GM12878 (cell line): ENCODE measurements at places on chromosomes 5 and 9.

DNA sequence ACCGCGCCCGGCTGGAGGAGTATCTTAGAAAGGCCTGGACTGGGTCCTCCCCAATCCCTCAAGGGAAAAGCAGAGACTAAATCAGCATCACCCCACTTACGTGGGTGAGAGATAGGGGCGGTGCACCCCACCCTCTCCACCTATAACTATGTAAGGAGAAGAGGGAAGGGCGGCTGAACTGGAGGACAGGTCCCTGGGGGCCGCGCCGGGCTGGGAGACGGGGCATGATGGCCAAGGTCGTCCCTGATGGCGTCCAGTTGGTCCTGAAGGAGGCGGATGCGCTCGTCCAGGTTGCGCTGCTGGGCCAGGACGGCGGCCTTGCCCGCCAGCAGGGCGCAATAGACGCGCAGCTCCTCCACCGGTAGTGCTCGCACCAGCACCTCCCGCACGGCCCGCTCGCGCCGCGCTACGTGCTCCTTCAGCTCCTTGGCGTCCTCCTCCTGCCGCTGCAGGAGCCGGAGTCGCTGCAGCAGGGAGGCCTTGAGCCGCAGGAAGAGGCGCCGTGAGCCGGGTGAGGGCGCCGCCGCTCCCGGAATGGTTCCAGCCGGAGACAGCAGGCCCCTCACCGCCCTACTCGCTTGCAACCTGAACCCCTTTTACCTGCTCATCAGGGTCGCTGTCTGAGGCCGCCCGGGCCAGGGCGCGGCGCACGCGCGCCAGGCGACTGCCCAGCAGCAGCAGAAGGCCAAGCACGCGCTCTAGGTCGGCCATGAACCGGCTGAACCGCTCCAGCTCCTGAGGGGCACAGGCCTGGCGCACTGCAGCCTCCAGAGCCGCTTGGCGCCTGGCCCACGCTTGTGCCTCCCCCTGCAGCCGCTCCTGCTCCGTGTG is 7.6 kb downstream of the SHROOM1 start:
- H3K27ac ChIP-seq, result no peak overlapping the region
- no peak for DNase-seq
- H3K4me1 ChIP-seq, result no peaks in the 10 kb centered on the region; the same call in 1 of the 2 replicates
- H3K4me3 ChIP-seq, result no peak overlapping the region
- no peaks in the 10 kb centered on the region; the same call in 1 of the 2 replicates for H3K27me3 ChIP-seq

DNA sequence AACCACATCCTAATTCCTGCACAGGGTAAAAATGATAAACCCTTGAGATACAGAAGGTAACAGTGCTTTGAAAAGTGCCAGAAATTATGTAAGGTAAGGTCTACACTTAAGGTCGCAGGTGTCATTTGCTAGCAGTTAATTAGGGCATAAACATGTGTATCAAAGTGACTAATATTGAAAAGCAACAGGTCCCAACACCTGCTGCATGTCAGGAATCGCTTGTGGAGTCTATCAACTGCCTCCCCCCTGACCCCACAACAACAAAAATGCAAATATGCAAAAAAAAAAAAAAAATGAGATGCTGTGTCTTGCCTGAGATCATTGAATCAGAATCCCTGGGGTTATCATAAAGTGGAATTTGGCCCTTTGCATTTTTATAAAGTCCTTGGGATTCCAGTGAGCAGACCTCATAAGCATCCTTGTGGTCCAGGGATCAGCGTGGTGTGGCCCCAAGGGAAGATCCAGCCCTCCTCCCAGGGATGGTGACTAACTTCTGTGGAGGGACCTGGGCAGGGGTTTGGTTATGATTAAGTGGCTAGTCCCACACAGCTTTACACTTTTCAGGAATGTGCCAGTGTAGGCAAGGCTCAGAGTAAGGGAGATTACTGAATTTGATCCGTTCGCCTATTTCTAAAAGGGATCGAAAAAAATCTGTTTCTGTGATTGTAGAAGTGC is 92.5 kb upstream of the TNFSF8 start:
- H3K4me1 ChIP-seq, result no peaks in the 10 kb centered on the region
- H3K4me3 ChIP-seq, result no peak overlapping the region
- H3K27me3 ChIP-seq, result peaks cover 5% of the 10 kb centered on the region; the same call in 1 of the 2 replicates
- H3K27ac ChIP-seq, result no peak overlapping the region
- no peak for DNase-seq
- no peaks in the 10 kb centered on the region for H3K36me3 ChIP-seq

DNA sequence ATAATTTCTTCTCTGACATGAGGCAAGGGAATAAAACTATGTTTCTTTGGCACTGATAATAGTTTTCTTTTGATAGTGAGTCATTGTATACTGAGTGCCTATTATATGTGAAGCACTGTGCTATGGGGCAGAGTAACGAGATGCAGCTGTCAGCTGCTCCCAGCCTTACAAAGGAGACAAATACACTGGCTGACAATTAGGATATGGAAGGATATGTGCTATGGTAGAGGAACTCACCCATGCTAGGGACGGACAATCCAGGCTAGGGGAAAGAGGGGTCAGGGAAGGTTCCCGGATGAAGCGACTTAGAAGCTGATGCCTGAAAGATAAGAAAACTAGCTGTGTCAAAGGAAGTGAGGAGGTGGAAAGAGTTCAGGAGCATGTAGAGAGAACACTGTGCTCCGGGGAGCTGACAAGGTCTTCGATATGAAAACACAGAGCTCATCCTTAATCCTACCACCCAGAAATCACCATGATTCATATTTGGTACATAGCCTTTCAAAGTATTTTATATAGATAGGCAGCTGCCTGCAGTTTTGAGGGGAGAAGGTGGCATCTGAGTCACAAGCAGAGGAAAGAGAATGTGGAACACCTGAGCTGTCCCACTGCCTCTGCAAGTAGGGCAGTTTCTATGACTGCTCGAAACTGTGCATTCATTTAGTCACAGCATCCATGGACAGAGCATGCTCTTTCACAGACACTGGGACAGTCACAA is 12.1 kb downstream of the BSPRY start:
- DNase-seq, result no peak
- no peaks in the 10 kb centered on the region for H3K27me3 ChIP-seq
- H3K4me3 ChIP-seq, result no peak overlapping the region
- no peaks in the 10 kb centered on the region for H3K36me3 ChIP-seq
- no peak overlapping the region for H3K27ac ChIP-seq

- H3K27ac ChIP-seq, result no peak overlapping the region
- no peak overlapping the region for H3K4me3 ChIP-seq
- no peak for DNase-seq
- no peaks in the 10 kb centered on the region for H3K4me1 ChIP-seq
Measured at GRCh38 chr9:108443019-108443633, 412.7 kb downstream of the ACTL7B start.

DNA sequence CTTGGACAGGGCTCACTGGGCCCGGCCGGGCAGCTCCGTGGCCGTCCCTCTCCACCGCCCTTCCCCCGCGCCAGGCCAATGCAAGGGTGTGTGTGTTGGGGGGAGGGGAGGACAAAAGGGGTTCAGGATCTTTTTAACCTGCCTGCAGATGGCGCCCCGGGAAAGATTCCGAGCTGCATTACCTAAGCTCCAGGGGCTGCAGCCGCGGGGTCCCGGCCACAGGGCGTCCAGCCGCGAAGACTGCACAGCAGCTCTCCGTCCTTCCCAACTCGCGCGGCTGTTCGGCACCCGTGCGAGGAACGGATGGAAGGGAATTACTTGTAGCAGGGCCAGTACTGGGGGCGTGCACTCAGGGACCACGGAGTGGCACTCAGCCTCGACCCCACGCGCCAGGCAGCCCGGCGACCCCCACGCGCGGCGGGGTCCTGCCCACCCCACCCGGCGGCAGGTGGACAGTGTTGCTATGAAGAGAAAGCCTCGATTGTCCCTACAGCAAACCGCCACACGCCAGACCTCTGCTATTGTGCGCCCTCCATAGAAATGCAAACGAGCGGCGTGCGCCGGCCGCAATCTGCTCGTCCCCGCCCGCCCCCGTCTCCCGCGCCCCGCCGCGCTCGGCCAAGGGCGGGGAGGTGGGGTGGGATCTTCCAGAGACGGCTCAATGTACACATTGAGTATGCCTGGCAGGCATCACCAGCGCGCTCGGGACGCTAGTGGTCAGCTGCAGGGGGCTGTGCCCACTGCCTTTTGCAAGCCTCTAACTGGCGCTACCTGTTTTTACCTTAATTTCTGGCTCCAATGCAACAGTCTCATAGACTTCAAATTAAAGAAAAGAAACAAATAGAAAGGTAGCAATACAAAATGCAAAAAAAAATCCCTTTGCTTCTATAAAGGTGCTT is 796 bp upstream of the GADD45G start:
- no peak for DNase-seq
- peaks cover 8% of the 10 kb centered on the region for H3K27me3 ChIP-seq
- H3K4me3 ChIP-seq, result peak overlapping the region; percentile 45; the same call in 1 of the 2 replicates
- H3K27ac ChIP-seq, result no peak overlapping the region

DNA sequence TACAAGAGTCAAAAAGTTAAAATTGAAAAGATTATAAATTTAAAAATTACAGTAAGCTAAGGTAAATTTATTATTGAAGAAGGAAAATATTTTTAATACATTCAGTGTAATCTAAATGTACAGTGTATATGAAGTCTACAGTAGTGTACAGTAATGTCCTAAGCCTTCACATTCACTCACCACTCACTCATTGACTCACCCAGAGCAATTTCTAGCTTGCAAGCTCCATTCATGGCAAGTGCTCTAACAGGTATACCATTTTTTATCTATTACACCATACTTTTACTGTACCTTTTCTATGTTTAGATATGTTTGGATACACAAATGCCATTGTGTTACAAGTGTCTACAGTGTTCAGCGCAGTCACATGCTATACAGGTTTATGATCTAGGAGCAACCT is 389.7 kb downstream of the RASEF start:
- no peak overlapping the region for H3K4me3 ChIP-seq
- no peak for DNase-seq
- H3K27ac ChIP-seq, result no peak overlapping the region
- no peaks in the 10 kb centered on the region for H3K4me1 ChIP-seq
- H3K27me3 ChIP-seq, result no peaks in the 10 kb centered on the region

DNA sequence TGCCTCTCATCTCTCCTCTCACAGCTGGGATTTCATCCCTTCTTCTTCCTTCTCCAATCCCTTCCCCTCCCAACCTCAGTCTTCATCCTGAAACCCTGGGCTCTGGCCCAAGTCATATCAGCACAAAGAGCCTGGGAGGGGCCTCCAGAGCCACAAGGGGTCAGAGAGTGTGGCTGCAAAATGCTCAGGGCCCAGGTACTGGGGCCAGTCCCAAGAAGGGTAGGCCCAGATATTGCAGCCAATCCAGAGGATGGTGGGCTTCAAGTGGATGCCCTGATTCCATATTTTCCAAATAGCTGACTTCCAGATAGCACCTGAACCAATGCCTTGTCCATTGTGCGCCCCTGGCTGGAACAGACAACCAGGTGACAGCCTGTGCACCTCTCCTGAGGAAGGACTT is 193.9 kb downstream of the MED10 start:
- H3K27ac ChIP-seq, result no peak overlapping the region
- H3K4me3 ChIP-seq, result no peak overlapping the region
- H3K27me3 ChIP-seq, result no peaks in the 10 kb centered on the region
- DNase-seq, result no peak
- H3K4me1 ChIP-seq, result peaks cover 18% of the 10 kb centered on the region
- H3K36me3 ChIP-seq, result no peaks in the 10 kb centered on the region

DNA sequence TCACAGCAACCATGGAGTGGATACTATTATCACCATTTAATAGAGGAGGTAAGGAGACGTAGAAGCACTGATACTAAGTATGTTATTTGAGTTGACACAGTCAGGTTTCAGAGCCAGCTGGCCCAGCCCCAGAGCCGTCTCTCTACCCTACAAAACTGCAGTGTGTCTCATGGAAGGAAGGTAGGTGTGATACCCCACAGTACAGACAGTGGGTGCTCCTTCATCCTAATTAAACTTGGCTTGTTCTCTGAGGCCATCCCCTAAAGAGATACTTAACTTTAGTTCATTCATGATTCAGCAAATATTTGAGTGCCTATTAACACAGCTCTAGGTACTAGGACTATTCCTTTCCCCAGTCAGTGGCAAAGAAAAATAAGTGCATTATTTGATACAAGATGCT is 22.6 kb downstream of the PIP5K1B start:
- H3K27ac ChIP-seq, result no peak overlapping the region
- H3K27me3 ChIP-seq, result no peaks in the 10 kb centered on the region
- H3K4me1 ChIP-seq, result no peaks in the 10 kb centered on the region

GRCh38 chr5:159456261-159456660 is 126.0 kb upstream of the IL12B start:
- H3K27ac ChIP-seq, result peak overlapping the region; percentile 20; the same call in 1 of the 2 replicates
- H3K4me3 ChIP-seq, result no peak overlapping the region
- H3K4me1 ChIP-seq, result peaks cover 58% of the 10 kb centered on the region
- H3K27me3 ChIP-seq, result no peaks in the 10 kb centered on the region
- H3K36me3 ChIP-seq, result no peaks in the 10 kb centered on the region

- H3K4me1 ChIP-seq, result no peaks in the 10 kb centered on the region
- H3K27me3 ChIP-seq, result no peaks in the 10 kb centered on the region
- H3K27ac ChIP-seq, result no peak overlapping the region
- H3K4me3 ChIP-seq, result no peak overlapping the region
- H3K36me3 ChIP-seq, result no peaks in the 10 kb centered on the region
Measured at GRCh38 chr5:6466975-6467567, 18.4 kb downstream of the UBE2QL1 start.

DNA sequence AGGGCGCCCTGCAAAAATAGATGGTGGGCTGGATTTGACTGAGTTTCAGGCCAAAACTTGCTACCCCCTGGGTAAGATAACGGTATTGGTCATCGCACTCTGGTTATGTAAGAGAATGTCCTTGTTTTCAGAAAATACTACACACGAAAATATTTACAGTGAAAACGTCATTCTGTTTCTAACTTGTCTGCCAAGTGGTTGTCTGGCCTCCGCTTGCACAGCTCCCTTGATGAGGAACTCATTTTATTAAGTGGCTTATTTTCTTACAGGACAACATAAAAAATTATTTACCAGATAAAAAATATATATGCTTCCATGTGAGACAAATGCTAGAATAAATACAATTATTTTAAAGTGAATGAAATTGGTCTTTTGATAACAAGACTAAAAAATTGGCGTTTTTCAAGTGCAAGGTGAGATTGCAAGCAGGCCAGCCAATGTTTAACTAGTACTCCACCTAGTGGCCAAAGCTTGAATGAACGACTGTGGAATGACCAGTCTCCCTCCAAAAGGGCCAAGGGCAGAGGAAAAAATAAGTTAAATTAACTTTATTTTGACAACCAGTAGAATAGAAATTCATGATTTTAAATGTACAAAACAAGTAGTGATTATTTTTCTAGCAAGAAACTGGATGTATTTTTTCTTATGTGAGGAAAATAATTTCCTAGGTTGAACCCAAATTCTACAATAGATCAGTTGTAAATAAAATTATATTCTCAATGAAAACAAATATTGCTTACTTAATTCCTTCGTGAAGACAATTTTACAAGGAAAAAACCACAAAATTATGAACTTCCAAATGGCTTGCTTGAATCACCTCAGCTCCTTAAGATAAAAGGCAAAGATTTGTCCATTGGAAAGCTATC is 93.2 kb downstream of the ZFAND5 start:
- H3K27me3 ChIP-seq, result peaks cover 2% of the 10 kb centered on the region; the same call in 1 of the 2 replicates
- H3K4me1 ChIP-seq, result peaks cover 3% of the 10 kb centered on the region; the same call in 1 of the 2 replicates
- no peaks in the 10 kb centered on the region for H3K36me3 ChIP-seq
- no peak overlapping the region for H3K27ac ChIP-seq
- no peak overlapping the region for H3K4me3 ChIP-seq

GRCh38 chr5:171965745-171966144 is 40.7 kb downstream of the FBXW11 start:
- DNase-seq, result no peak
- H3K4me3 ChIP-seq, result no peak overlapping the region
- no peaks in the 10 kb centered on the region; the same call in 1 of the 2 replicates for H3K36me3 ChIP-seq
- 0 out of 2 replicates have a peak overlapping the region, but pooled peaks have one; percentile 20 for H3K27ac ChIP-seq

GRCh38 chr9:109745335-109746283 is 34.4 kb upstream of the PALM2AKAP2 start:
- no peaks in the 10 kb centered on the region for H3K36me3 ChIP-seq
- no peak overlapping the region for H3K27ac ChIP-seq
- H3K27me3 ChIP-seq, result no peaks in the 10 kb centered on the region
- H3K4me3 ChIP-seq, result no peak overlapping the region
- DNase-seq, result no peak
